ENCODE measurements at places on chromosomes 4 and X. TPM values are rescaled to one million over a fixed set of nuclear protein-coding genes. Genes with fewer than 3 reads are reported as not detected.

GRCh38 chrX:12811658-12812057 is 20.4 kb downstream of the PRPS2 start:
- DNase-seq = no peak

DNA sequence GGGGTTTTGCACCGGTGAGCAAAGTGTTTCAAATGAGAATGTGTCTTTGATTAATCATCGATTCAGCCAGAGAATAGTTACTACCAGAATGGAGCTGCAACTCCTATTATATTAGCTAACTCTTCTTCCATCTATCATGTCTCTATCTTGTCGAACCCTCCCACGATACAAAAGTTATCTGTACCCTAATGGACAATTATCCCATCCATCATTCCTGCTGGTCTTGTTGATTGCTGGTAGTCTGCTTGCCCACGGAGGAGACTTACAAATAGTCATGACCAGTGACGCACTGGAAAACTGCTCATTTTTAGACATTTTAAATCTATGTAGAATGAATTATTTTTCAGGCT is 67.5 kb downstream of the RTL9 start:
- no peak for DNase-seq

GRCh38 chr4:61293707-61294400 is 93.7 kb downstream of the ADGRL3 start:
- no peak for DNase-seq

The AMMECR1 gene
- 8.5 TPM for total RNA-seq

DNA sequence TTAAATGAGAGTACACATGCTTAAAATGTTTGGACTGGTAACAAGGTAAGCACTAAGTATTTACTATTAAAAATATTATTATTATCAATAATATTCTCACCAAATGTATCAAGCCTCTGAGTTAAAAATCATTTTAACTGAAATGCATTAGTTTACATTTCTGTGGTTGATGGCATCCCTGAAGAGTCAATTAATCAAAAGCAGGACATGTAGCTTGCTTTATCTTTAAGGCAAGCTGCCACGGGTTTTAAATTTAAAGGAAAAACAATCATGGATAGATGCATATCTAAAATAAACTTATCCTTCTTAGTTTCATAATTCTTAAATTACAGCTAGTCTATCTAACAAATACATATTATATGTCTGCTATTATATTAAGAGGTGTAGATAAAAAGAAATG is 584.8 kb upstream of the INTU start:
- no peak for DNase-seq

The TECRL gene
- total RNA-seq = not detected

DNA sequence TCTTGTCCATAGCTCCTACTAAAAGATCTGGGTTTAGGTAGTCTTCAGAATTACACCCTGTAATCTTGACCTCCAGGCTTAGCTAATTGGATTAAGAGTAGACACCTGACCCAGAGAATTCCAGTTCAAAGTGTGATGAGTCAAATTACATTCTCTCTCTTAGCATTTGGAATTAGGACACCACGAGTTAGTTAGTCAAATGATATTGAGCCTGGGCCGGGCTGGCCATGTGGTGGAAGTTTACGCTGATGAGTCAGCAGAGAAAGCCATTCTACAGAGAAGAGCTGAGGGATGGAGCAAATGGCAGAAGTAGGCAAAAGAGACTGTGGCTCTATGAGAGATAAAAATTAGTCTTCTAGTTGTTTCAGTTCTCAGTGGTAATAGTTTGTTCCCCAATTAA is 31.1 kb downstream of the CEP44 start:
- no peak for DNase-seq

The POU3F4 gene
- not detected for total RNA-seq

The RTL5 gene
- not detected for total RNA-seq

GRCh38 chr4:87009095-87009648 is 74.4 kb downstream of the AFF1 start:
- DNase-seq = peak; percentile 42

- DNase-seq = no peak
These were observed 16.1 kb downstream of the RHOH start for GRCh38 chr4:40212674-40213527.

The CT45A2 gene
- not detected for total RNA-seq

The NR3C2 gene
- 1.6 TPM for total RNA-seq

DNA sequence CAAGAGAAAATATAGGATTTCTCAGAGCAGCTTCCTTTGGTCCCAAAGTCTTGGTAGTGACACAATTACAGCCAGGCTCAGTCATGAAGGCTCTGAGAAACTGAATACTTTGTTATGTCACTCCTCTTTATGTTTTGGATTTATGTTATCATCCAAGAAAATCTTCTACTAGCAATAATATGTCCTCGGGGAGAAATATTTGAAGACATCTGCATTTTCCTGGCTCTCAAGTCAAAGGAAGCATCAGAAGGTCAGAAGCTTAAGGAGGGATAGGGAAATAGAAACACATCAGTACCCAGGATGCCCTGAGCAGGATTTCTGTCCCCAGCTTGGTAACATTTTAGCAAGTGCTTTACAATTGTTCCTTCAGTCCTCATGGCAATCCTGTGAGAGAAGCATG is 54.0 kb downstream of the C4orf33 start:
- DNase-seq = no peak

DNA sequence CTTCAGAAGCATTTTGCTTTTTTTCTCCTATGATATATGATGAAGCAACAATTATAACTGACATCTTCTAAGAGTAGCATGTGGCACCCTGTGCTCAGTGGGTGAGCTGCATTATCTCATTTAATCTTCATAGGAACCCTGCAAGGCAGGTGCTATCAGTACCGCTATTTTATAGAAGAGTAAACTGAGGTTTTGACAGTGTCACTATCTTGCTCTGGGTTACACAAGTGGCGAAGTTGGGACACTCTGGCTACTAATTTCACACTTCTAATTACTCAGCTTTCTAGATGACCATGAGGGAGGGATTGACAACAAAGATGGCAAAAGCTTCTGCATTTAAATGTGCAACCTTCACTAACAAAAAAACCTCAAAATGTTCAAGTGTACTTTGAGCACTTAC is 76.9 kb upstream of the CAMK2D start:
- peak; percentile 44 for DNase-seq

DNA sequence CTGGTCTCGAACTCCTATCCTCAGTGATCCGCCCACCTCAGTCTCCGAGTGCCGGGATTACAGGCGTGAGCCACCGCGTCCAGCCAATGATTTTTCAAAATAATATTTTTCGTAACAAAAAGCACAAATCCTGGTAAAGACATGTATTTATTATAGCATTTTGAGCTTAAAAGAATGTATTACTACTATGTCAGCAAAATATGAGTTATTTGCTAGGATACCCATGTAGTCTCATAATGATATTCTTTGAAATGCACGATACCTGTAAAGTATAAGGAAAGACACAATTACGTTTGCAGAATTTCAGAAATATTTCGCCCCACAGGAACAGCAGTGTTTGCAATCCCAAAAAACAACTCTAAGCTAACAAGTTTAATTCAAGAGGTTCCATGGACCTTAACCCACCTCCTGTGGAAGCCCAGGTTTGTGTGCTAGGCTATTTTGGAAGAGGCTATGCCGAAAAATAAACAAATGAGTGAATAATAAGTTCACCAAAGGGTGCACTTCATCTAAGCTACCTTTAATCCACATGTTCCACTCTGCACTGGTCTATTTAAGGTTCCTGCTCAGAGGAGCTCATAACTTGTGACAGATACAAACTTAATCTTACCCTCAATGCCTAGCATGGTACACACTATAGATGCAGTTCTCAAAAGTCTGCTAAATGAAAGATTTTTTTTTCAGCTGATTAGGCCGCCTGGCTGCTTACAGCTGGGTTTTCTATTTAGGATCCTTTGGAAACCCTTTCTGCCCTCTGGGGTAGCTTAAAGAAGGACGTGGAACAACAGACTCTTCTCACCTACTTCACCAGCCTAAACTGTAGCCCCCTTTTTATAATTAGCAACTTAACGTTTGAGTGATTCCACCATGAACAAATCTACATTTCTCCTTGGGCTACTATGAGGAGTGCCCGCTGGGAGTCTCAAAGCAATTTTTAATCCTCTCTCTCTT is 5.0 kb downstream of the FRYL start:
- DNase-seq = peak; percentile 61

The PI4K2B gene
- 21.5 TPM for total RNA-seq

- no peak for DNase-seq
These were observed 55.0 kb downstream of the SYTL5 start for GRCh38 chrX:38061335-38061734.

The KIAA1210 gene
- 0.87 TPM for total RNA-seq

The ELOVL6 gene
- total RNA-seq = 19.4 TPM

Measured in Karpas-422 (cell line).